ENCODE measurements at places on chromosomes 1 and 21.
A peak's percentile ranks its signal among the peaks of the same experiment; 100 is the strongest.

- DNase-seq = no peak
Measured at GRCh38 chr21:17848228-17848627, 29.1 kb upstream of the C21orf91 start.

GRCh38 chr1:66503841-66504470 is 30.0 kb upstream of the SGIP1 start:
- no peak for DNase-seq

DNA sequence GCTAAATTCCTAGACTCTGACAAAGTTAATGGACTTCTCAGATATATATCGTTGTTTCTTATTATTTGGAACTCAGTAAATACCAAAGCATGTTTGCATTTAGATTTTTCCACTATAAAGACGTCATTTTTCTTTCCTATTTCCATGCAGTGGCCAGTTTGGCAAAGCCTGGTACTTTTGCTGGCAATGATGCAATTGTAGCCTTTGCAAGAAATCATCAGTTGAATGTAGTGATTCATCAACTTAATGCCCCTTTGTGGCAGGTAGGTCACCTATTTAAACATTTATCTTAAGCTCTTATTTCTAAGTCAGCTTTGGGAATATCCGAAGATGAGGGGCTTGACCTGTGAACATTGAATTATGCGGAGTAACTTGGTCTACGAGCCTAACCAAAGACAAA is 12.0 kb downstream of the OTUD3 start:
- DNase-seq = no peak

GRCh38 chr1:116374353-116375147 is 1.5 kb downstream of the ATP1A1 start:
- no peak for DNase-seq

DNA sequence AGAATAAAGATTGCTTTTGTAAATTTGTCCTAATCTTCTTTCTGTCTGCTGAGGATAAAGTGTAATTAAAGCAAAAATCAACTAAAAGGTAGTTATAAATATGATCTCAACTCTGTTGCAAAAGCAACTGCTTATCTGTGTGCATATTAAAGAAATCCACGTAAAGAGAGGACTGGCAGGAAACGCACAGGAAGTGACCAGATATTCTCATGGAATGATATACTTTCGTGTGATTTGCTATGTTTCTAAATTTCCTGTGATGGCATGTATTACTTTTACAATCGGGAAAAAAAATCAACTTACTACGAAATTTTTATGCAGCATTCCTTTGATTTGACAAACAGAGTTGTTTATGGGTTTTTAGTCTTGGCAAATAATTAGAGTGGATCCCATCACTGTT is 75.4 kb downstream of the RGS2 start:
- DNase-seq = no peak

DNA sequence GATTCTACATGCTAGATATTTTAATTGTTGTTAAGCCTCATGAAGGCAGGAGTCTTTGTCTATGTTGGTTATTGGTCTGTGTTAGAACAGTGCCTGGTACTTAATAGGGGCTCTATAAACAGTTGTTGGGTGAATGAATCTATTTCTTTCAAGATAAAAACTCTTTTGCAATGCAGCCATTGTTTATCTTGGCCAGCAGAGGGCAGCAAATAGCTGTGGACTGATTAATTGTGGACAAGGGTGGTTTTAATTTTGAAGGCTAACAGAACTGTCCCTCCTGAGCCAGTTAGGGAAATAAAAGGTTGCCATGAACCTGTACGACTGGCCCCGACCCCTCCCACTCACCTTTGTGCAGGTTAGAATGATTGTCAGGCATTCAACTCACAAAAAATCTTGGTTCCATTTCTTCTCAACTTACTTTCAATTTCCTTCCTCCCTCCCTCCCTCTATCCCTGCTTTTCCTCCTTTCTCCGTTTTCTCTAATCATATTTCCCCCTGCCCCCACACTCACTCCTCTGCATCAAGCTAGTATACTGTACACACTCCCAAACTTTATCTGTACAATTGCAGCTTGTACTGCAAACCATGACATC is 66.3 kb upstream of the DIRAS3 start:
- DNase-seq = peak; percentile 2

- no peak for DNase-seq
Measured at GRCh38 chr1:152442765-152443164, 28.7 kb upstream of the CRNN start.

- no peak for DNase-seq
Measured at GRCh38 chr1:22275167-22275566, 132.3 kb upstream of the WNT4 start.

DNA sequence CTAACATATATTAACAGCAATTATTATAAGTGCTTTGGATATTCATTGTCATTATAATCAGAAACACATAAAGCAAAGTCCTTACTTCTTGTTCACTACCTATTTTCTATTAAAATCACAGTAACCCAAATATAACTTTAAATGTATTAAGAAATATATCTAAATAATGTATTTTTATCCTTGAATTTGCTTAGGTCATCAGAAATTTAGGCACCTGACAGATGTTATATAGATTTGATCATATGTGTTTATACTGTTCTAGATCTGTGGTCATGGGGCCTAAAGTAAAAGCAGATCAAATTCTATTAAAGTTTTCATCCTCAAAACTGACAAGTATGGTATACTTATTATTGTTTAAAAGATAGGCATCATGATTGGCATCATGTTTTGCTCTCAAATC is 9.2 kb upstream of the OR1C1 start:
- no peak for DNase-seq

DNA sequence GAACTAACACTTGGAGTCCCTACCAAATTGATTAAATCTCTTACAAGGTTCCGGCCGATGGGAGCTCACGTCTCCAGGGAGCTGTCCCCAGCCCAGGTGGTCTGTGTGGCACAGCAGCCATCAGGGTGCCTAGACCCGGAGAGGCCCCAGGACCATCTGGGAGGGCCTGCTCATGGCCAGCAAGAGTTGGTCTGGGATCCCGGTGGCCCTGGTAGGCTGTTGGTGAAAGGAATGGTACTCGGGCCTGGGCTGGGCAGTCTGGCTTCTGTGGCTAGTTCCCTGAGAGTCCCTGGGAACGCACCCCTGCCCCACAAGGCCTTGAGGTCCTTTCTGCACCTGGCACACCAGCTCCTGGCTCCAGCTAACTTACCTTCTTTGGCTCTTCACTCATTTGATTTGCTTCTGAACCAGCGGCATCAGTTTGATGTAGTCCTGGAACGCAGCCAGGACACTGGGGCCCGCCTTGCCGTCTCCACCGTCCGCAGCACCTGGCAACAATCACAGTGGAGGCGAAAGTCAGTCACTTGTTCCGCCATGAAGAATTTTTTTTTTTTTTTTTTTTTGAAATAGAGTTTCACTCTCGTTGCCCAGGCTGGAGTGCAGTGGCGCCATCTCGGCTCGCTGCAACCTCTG is 62.5 kb downstream of the SCCPDH start:
- DNase-seq = no peak

DNA sequence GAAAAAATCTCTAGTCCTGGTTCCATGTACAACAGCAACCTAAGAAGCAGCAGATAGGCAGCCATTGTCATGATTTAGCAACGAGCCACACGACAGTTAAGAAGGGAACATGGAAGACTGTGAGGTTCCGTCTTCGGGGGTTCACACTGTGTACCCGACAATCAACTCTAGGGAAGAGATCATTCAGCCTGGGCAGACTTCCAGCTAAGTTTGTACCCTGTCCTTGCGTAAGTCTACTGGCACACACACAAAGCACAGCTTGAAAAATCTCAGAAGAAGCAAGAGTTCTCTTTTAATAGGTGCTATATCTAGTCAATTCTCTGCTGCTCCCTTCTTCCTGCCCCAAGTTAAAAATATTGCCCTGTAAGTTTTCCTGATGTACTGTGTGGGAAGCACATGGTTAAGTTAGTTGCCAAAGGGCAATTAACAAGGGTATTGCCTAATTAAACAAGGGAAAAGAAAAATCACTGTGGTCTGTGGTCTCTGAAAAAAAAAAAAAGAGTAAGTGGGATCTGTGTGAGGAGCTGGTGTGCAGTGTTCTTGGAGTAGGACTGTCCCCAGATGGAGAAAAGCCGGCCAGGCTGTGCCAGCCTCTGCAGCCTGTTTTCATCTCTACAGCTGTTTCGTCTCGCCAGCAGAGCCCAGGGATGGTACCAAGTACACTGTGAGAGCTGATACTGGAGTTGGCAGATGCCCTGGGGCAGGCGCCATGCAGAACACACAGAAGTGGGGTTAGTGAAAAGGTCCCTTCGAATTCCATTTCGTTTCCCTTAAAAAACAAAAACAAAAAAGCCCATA is 6.4 kb upstream of the MYBPHL start:
- DNase-seq = no peak

DNA sequence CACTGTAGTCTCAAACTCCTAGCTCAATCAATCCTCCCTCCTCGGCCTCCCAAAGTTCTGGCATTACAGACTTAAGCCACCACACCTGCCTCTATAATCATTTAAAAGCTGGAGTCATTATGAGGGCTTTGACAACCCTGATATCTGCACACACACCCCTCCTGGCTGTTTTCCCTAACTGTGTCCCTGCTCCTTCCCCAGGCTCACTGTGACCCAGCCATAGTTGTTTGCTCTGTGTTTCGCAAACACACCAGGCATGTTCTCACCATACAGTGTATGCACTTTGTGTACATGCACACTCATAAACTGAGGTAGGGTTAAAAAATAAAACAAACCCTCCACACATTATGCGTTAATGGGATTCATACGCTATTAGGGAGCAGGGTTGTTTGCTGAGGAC is 21.8 kb upstream of the IL20 start:
- no peak for DNase-seq

- no peak for DNase-seq
Measured at GRCh38 chr1:198161718-198162090, 4.9 kb downstream of the NEK7 start.

- no peak for DNase-seq
Measured at GRCh38 chr1:5374192-5374591, 618.0 kb downstream of the NPHP4 start.

- DNase-seq = no peak
Measured at GRCh38 chr1:180842491-180843275, 70.0 kb upstream of the KIAA1614 start.

DNA sequence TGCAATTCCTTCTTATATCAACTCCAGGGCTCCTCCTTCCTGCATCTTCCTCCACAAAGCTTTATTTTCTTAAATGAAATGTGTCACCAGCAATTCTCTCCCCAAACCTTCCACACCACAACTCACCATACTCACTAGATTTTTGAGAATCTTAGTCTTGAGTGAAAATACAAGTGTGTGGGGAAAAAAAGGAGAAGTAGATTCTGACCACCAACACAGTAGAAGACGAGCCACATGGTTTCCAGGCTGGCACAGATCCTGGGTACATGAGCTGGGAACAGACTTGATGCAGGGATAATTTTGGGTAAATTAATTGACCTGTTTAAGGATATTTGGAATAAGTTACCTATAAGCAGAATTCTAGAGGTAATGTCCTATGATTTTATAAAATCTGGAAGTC is 72.8 kb upstream of the KCNJ15 start:
- DNase-seq = no peak

DNA sequence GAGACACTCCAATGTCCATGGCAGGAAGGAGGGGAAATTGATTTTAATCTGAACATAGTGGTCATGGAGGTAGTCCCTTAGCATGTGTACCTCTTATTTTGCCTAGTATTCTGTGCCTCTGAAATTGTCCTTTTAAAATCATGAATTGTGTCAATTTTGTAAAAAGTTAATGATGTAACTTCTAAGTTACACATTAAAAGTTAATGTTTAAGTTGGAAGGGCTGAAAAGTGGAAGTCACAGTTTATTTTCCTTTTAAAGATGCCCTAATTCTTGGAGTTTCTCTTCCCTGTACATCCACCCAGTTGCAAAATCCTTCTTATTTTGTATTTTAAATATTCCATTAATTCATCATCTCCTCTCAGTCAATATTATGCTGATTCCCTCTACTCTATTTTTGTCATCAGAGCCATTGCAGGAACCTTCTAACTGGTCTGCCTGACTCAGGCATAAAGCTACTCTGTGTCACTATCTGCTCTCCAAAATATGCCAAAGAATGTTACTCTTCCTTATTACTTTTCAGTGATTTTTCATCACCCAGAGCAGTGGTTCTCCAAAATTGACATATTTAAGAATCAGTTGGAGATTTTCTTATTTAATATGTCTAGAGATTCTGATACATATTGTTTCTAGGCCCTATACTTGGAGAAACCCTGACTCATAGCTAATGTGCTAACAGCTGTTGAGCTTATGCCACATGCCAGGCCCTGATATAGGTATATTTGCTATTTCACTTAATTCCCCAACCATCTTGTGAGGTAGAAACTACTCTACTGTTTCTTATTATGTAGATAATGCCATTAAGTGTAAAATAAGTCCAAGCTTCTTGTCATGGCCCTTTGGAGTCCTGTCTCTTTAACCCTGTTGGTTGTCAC is 5.1 kb downstream of the HOOK1 start:
- no peak for DNase-seq

- DNase-seq = no peak
Measured at GRCh38 chr1:225835856-225836255, 25.9 kb downstream of the EPHX1 start.

GRCh38 chr1:61583703-61584102 is 141.2 kb downstream of the TM2D1 start:
- DNase-seq = no peak

- DNase-seq = no peak
Measured at GRCh38 chr1:119083980-119084379, 56.5 kb downstream of the WARS2 start.

DNA sequence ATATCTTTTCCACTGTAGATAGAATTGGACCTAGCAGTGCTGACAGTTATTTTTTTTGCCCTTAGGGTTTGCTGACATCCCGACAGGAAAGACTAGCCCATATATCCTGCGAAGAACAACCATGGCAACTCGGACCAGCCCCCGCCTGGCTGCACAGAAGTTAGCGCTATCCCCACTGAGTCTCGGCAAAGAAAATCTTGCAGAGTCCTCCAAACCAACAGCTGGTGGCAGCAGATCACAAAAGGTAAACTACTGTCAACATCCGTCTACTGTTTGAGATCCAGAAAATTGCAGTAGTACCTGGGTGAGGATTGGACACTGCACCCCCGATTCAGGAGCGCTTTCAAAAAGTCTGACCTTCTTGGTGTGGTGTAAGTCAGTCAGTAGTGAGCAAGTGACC is 55.8 kb downstream of the CENPF start:
- DNase-seq = no peak

DNA sequence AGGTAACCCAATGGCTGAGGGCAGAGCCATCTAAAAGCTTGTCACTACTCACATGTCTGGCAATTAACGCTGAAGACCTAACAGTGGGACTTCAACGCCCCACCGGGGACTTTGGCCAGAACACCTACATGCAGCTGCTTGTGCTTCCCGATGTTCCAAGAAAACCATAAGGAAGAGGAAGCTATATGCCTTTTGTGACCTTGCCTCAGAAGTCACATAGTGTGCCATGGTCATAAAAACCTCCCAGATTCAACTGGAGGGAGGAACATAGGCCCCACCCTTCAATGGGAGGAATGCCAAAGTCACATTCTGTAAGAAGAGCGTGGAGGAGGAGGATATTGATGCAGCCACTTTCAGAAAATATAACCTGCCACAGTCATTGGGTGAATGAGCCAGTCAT is 147.8 kb upstream of the MAGI3 start:
- no peak for DNase-seq

Measured in activated T-helper 9 cell treated with anti-CD3 and anti-CD28 coated beads, Interleukin-2, amount 50 U/mL, for 16 hours (primary cell).